ENCODE measurements at places on chromosomes 16 and 17.

DNA sequence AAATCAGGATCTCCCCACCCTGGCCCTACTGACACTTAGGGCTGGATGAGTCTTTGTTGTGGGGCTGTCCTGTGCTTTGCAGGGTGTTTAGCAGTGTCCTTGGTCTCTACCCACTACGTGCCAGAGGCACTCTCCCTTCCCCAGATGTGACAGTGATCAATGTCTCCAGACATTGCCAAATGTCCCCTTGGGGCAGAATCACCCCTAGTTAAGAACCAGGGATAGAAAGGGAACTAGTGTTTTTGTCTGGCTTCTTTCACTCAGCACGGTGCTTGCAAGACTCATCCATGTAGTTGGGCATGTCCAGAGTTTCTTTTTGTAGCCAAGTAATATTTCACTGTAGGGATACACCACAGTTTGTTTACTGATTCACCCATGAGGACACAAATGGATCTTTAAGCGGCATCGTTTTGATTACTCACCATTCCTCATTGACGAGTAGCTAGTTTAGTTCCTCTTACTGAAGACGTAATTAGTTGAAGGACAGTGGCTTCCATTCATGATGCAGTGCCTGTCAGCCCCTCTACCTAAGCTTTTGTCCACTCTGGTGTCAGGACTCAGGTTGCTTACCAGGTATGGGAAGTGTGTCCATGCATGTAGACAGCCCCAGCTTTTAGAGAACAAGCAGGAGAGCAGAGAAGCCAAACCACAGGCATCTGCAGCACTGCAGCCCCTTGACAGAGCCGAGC, 26.0 kb upstream of the ITGB4 start:
- no peak for DNase-seq

- no peak for DNase-seq
These were observed 13.4 kb upstream of the BAHCC1 start for GRCh38 chr17:81381632-81382577.

GRCh38 chr16:5581908-5582307, 484.3 kb upstream of the EEF2KMT start:
- DNase-seq: no peak

DNA sequence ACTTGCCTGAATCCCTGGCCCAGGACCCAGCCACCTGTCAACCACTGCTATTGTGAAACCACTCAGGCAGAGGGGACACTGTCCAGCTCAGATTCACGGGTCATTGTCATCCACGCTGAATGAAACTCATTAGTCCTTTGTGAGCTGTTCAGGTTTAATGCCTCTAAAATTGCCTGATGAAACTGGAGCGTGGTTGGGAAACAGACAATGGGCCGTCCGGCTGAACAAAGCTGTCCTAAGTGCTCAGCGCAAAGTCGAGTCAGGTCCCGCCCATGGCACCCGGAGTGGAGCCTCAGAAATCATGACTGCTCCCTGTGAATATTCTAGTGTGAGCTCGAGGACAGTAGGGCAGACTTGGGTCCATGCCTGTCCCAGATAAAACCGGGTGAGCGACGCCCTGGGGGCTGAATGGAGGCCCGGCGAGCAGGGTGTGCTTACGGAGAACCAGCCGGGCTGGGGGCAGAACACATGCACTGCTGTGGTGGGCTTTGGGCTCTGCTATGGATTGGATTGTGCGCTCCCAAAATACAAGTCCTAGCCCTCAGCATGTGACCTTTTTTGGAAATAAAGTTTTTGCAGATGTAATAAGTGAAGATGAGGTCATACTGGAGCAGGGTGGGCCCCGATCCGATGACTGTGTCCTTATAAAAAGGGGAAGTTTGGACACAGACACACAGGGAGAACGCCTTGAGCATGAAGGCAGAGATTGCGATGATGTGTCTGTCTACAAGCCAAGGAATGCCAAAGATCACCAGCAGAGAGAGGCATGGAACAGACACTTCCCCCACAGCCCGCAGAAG, 12.9 kb upstream of the CMIP start:
- no peak for DNase-seq

DNA sequence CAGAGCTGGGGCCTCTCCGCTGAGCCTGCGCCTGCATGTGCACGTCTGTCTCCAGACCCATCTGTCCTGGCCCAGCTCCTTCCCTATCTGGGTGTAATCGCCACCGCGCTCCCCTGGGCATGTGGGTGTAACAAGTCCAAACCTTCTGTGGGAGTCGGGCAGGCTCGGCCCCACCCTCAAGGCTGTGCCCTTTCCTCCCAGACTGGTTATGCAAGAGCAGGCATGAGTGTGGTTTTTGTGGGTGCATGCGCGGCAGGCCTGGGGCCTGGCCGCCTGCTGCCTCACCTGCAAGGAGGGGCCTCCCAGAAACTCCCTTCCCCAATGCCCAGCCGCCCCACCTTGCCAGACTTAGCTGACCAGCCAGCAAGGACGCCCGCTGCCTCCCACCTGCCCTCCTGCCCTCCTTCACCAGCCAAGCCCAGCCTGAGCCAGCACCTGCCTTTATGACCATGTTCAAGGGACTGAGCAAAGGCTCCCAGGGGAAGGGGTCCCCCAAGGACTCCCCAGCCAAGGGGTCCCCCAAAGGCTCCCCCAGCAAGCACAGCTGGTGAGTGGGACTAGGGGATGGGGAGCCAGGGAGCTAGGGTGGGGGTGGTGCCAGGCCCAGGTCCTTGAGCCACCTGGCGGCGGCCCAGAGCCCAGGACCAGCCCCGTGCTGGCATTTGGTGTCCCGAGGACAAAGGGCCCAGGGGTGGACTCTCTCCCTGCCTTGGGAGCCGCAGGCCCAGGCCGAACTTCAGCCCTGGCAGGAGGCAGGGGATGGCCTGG, at the start of gene EVPLL:
Gene EVPLL (plus strand): TSS at position 342 of the 768 bp plus-strand sequence. CDS start 3,160 bp downstream, outside the sequence.
- no peak for DNase-seq

DNA sequence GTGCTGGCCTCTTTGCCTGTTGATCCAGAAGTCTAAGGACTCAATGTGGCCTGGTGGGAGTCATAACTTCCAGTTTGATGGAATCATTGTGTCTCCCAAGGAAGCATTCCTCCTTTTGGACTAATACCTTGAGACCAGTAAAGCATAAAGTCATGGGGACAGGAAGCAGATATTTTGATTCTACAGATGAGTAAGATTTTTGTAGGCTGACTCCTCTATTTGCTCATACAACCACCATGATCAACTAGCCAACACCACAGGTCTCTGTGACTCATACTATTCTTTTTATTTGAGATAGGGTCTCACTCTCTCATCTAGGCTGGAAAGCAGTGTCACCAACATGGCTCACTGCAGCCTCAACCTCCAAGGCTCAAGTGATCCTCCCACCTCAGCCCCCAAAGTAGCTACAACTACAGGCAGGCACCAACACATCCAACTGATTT, 6.2 kb downstream of the MT2A start:
- no peak for DNase-seq

DNA sequence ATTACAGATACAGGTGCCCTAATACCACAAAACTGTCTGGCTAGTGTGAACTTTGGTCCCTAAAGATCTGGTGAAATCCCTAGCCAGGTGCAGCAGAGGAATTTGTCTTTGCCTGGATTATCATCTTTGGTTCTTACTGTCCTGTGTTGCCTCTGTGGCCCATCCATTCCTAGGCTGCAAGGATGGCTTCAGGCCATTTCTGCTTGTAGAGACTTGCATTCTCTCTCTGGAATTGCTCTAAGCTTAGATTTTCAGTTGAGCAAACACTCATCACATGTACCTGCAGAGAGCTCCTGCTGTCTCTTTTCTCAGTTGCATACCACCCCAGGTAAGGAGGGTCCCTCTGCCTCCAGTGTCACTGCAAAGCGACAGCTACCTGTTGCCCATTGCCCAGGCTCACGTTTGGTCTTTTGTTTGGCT, 114.9 kb downstream of the PRKCA start:
- no peak for DNase-seq

GRCh38 chr17:83050651-83051395, 28.6 kb upstream of the METRNL start:
- DNase-seq: no peak

GRCh38 chr17:78166416-78166815, 2.0 kb upstream of the SYNGR2 start:
- DNase-seq: no peak

GRCh38 chr17:30476726-30477082, 504 bp upstream of the GOSR1 start:
- no peak for DNase-seq

DNA sequence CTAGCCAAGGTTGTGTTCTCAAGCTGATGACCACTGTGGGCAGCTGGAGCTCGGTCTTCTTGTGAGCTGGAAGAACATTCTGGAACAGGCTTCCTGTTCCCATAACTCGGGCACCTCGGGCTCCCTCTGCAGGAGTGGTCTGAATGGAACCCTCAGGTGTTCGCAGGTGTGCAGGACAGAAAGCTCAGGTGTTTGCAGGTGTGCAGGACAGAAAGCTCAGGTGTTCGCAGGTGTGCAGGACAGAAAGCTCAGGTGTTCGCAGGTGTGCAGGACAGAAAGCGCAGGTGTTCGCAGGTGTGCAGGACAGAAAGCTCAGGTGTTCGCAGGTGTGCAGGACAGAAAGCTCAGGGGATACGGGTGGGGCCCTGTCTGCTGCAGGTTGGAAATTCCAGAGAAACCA, 109.0 kb upstream of the CACNG5 start:
- DNase-seq: no peak

- no peak for DNase-seq
These were observed 3.0 kb downstream of the HEATR9 start for GRCh38 chr17:35865412-35866340.

DNA sequence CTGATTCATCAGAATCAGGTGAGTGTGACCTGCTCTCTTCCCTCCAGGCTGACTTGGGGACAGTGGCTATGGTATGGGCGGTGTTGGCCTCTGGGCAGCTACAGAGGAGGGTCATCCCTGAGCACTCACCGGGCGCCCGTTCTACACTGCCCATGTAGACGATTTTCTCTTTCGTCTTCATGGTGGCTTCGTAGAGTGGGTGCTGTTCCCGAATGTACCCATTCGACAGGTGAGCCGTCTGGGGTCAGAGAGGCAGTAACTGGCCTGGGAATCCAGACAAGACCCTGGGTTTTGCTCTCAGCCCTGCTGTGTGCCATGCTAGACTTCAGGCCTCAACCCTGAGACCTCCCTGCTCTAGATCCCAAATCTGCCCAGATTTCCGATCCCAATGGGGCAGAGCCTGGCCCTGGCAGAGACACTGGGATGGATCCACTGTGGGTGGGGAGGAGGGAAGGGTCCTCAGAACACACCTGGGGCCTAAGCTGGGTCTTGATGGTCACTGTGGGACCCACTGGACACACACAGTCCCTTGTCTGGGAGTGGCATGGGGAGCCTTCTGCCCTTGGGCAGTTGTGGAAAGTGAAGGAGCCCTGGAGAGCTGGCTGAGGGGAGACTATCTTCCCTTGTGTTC, 13.2 kb downstream of the USP6 start:
- no peak for DNase-seq

GRCh38 chr17:45857977-45858708, 13.5 kb downstream of the SPPL2C start:
- DNase-seq: peak; percentile 12

DNA sequence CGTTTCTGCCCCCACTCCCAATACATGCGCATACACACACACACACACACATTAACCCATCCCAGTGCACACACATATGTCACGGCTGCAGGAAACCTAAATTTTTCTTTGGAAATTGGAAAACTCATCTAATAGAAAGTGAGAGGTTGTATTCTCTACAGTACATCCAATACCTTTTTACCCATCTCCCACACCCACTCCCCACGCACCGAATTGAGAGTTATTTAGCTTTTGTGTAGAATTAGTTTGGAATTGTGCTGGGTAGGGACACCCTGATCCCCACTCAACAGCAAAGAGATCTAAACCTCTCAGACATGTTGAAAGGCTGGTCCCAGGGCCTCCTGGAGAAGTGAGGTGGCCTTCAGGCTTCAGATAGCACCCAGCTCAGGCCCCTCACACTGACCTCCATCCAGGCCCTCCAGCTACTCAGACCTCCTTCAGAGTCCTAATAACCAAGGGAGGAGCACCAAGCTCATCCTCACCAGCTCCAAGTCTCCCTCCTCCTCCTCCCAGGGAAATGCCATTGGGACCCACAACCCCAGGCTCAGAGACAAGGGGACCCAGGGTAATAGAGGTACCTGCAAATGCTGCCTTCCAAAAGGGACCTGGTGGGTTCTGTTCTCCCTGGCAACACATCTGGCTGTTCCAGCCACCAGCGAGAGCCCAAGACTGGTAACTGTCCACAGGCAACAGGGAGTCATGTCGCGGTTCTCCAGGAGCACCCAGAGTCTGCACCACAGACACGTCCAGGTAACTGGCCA, 955 bp downstream of the HOXB13 start:
- DNase-seq: no peak

DNA sequence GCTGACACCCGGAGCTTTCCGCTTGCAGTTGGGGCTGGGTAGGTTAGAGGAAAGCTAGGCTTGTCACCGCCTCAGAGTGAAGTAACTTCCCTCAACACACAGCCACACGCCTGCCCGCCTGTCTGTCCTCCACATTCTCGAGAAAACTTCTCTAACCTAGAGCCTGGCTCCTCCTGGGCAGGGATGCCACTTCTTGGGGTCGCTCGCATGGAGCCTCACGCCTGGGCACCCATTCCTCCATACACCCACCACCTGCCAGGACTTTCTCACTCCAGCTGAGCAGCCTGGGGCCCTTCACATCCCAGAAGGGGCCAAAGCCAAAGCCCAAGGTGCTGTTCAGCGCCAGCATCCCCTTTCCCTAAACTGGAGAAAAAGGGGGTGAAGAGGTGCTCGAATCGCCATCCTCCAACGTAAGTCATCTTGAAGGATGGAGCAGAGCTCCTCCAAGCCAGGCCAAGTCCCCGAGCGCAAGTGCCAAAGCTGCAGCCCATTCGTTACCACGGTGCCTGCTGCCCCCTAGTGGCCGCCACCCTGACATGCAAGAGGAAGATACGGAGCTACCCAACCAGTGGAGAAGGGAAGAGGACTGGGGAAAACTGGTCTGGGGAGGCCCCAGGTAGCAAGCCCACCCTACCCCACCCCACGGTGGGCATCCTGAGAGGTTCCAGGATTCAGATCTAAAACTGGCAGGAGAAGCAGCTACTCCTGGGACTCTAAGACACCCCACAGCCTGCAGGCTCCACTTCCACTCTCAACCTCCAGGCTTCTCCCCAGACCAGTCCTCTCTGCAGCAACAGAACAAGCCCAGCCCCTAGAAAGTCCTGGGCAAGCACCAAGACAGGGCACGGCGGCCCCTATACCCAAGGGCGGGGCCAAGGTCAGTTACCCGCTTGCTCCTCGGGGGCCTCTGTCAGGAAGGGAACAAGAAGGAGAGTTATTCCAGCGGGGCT, 63.1 kb downstream of the MYO18A start:
- no peak for DNase-seq

GRCh38 chr17:81976332-81977210, 858 bp upstream of the ASPSCR1 start:
- no peak for DNase-seq

- no peak for DNase-seq
These were observed 4.6 kb downstream of the ZNF319 start for GRCh38 chr16:57995721-57996405.

Data from smooth muscle cell of the brain vasculature (primary cell).